ENCODE measurements at places on chromosomes 16 and 17.

- H3K4me1 ChIP-seq: no peaks in the 10 kb centered on the region
- peaks cover 28% of the 10 kb centered on the region for H3K27me3 ChIP-seq
- no peaks in the 10 kb centered on the region for H3K36me3 ChIP-seq
These were observed 454.3 kb upstream of the EEF2KMT start for GRCh38 chr16:5551909-5552308.

DNA sequence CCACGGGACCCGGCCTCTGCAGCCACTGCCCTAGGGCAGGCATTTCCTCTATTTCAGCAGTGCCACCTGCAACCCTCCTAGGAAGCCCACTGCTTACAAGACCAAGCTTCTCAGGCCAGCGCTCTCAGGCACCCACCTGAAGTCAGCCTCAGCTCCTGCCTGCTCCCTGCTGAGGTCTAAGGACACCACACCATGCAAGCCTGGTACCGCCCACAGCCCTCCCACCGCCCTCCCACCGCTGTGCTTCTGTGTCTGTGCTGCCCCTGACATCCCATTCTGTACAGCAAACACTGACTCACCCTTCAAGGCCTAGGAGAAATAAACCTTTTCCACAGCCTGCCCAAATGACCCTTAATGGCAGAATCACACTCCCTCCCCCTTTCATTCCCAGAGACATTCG is 6.3 kb downstream of the CLUH start:
- H3K27me3 ChIP-seq: no peaks in the 10 kb centered on the region
- H3K4me1 ChIP-seq: peaks cover 21% of the 10 kb centered on the region
- H3K36me3 ChIP-seq: no peaks in the 10 kb centered on the region
- peak overlapping the region; percentile 44 for H3K4me3 ChIP-seq

DNA sequence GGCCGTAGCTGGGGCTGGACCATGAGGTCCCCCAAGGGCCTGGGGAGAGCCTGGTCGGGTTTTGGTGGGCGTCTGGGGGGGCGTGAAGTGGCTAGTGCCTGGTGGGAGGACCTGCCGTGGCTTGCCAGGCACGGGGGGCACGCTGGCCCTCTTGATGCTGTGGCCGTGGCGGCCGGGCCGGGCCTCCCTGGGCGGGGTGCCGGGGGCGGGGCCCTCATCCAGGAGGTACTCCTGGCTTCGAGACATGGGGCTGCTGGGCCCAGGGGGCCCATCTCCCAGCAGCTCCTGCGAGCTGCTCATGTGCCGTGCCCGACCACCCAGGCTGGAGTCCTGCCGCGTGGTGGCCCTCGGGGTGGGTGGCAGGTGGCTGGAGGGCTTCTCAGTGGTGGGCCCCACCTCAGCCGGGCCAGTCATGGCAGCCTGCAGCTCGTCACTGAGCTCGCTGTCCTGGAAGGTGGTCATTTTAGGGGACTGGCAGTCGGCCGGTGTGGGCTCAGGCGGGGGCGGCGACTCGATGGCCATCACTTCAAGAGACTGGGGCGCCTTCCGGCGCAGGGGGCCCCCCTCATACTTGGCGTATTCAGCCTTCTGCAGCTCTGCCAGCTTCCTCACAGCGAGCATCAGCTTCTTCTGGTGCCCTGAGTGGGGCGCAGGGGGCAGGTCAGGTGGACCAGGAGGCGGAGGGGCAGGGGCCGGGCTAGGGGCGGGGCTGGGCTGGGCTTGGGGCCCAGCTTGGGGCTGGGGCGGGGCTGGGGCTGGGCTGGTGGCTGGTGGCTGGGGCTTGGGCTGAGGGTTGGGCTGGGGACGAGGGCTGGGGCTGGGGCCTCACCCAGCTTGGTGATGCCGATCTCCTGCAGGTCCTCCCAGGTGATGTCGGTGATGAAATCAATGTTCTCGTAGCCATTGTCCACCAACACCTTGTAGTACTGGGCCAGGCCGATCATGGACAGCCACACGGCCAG is 15.2 kb downstream of the CASKIN1 start:
- no peaks in the 10 kb centered on the region for H3K4me1 ChIP-seq
- H3K36me3 ChIP-seq: peaks cover 3% of the 10 kb centered on the region
- no peaks in the 10 kb centered on the region for H3K27me3 ChIP-seq
- no peak overlapping the region for H3K27ac ChIP-seq

DNA sequence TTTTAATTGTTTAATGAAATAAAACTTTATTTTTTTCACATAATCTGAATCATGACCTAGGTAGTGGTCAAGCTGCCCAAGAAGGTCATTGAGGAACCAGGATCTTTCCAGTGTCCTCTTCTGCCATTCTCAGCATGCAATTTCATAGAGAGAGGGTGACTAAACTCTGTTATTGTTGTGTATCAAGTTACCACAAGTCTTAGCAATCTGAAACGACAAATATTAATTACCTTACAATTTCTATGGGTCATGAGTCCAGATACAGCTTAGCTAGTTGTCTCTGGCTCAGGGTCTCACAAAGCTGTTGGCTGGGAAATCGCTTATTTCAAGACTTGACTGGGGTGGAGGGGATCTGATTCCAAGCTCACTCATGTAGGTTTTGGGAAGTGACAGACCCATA is 37.6 kb downstream of the FTO start:
- DNase-seq: no peak
- H3K4me1 ChIP-seq: peaks cover 39% of the 10 kb centered on the region
- H3K4me3 ChIP-seq: no peak overlapping the region
- H3K27me3 ChIP-seq: no peaks in the 10 kb centered on the region

Data from neural crest cell (in vitro differentiated cells).